ENCODE measurements at places on chromosomes 7 and 10. TPM values are rescaled to one million over a fixed set of nuclear protein-coding genes. Genes with fewer than 3 reads are reported as not detected.
A peak's percentile ranks its signal among the peaks of the same experiment; 100 is the strongest.

SPDYE6 gene
- 0.18 TPM for total RNA-seq

GRCh38 chr10:69232736-69233480, 12.8 kb downstream of the HKDC1 start:
- DNase-seq: no peak

GRCh38 chr7:130273933-130274255, 7.2 kb downstream of the CPA2 start:
- peak; percentile 11 for DNase-seq

GRCh38 chr7:138880881-138881578, 83.0 kb upstream of the ATP6V0A4 start:
- no peak for DNase-seq

GRCh38 chr10:43203448-43204041, 63.3 kb downstream of the RASGEF1A start:
- peak; percentile 19 for DNase-seq
